ENCODE measurements at places on chromosomes 16 and 17. TPM values are rescaled to one million over a fixed set of nuclear protein-coding genes. Genes with fewer than 3 reads are reported as not detected.

Gene RAB34
- 131 TPM for total RNA-seq

Gene TOM1L1
- total RNA-seq: 127 TPM

Gene FBXO39
- not detected for total RNA-seq

Gene BLMH
- 16.5 TPM for total RNA-seq

Gene GPR179
- under 0.01 TPM for total RNA-seq

Gene RTN4RL1
- total RNA-seq: 0.35 TPM

Gene OTOP2
- not detected for total RNA-seq

Gene INPP5K
- 42.2 TPM for total RNA-seq

Gene HYDIN
- 18.7 TPM for total RNA-seq

Gene SMCR8
- 38.8 TPM for total RNA-seq

Gene CA5A
- not detected for total RNA-seq

Gene HOXB1
- not detected for total RNA-seq

Gene MARCHF10
- 0.17 TPM for total RNA-seq

Gene GRB7
- 25.7 TPM for total RNA-seq

Gene KRTAP17-1
- not detected for total RNA-seq

Gene SLC12A3
- 2.4 TPM for total RNA-seq

Gene CTRL
- total RNA-seq: 0.15 TPM

Gene SCRN2
- total RNA-seq: 21.3 TPM

DNA sequence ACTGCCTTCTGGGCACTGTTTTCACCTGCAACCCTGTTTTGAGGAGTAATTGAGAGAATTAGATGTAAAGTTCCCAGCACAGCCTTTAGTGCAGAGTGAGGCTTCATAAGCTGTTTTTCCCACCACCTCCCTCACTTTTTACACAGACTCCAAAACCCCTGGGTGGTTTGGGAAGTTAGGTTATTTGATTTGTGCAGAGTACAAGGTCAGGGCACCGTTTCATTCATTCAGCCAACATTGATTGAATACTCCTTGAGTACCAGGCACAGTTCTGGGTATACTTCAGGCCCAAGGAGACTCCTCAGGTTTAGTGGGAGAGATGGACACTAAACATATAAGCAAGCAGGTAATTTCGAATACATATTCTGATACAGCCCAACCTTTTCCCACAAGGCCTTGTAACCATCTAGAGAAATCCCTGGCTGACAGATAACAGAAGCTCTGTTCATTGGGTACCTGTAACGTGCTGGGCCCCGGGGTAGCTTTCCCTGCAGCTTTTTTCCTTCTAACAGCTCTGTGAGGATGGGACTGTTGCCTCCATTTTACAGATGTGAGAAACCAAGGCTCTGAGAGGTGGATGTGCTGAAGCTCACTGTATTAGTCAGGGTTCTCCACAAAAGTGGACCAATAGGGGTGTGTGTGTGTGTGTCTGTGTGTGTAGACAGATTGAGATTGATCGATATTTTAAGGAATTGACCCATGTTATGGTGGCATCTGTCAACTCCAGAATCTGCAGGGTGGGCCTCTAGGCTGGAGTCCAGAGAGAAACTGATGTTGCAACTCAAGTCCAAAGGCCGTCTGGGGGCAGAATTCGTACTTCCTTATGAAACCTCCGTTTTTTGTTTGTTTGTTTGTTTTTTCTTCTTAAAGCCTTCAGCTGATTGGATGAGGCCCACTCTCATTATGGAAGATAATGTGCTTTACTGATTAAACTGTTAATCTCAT, 234.7 kb downstream of the SNX29 start:
- no peak for DNase-seq

- no peak for DNase-seq
Observed at GRCh38 chr17:8222380-8222629, 11.9 kb upstream of the AURKB start.

- peak; percentile 51 for DNase-seq
Observed at GRCh38 chr16:84513123-84513522, 8.7 kb upstream of the MEAK7 start.

GRCh38 chr16:22326771-22327445, 29.7 kb downstream of the POLR3E start:
- DNase-seq: no peak

DNA sequence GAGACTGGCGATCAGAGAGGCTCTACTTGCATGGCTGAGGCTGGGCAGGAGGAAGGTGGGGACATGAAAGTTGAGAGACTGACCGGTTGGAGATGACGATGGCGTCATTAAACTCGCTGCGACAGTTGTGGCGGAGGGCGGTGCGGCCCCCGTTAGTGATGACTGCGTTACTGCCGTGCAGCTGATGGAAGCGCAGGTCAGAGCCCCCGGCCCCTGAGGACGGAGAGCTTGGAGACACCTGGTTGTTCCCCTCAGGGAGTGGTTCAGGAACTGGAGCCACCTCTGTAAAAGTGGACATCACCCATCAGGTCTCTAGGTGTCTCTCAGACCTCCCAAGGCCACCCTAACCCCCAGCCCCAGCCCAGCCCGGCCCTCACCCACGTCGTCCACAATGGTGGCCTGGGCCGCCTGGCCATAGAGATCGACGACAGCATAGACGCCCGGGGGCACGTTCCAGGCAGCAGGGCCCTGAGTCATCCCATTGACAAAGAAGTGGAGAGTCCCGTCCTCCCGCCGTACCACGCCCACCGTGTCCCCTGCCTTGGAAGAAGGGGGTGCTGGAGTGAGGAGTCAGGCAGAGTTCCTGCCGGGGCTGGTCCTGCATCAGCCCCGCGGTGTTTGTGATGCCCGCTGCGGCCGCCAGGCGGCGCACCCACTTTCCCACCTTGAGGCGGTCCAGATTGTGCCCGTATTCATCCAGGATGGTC, 5.3 kb downstream of the NEURL4 start:
- no peak for DNase-seq

GRCh38 chr17:5832886-5833285, 237.3 kb upstream of the WSCD1 start:
- peak; percentile 91 for DNase-seq

DNA sequence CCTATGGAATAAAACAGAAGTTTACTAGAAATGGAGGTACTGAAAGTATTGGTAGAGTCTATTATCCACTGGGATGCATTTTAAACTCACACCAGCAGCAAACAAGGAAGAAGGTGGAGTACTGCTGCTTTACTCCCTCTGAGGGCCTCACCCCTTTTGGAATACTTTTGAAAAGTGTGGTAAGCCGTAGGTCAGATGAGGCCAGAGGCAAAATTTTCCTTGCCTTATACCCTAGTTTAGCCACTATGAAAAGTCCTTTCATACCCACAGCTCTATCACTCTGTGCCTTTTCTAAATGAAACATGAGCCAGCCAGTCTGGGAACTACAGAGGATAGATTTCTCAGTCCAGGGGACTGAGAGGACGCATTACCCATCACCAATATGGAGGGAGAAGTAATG, 14.0 kb downstream of the GDE1 start:
- DNase-seq: no peak

DNA sequence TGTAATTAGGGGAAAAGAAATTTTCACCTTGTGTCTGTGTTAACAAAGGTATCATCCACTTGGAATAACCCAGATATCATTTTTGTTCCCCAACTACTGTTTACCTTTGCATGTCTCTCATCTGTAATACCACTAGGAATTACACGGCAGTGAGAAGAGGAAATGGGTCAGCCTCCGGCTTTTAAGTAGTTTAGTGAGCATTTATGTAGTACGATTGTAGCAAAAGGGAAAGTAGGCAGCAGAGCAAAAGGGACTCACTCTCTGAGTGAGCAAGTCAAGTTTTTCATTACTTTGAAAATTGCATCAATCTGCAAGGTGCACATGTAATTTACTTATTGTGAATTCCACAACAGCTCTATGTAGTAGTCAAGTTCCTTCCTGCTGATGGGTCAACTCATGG, 11.2 kb downstream of the PHF12 start:
- DNase-seq: no peak

- no peak for DNase-seq
Observed at GRCh38 chr17:12898110-12898509, 108.8 kb downstream of the ARHGAP44 start.

DNA sequence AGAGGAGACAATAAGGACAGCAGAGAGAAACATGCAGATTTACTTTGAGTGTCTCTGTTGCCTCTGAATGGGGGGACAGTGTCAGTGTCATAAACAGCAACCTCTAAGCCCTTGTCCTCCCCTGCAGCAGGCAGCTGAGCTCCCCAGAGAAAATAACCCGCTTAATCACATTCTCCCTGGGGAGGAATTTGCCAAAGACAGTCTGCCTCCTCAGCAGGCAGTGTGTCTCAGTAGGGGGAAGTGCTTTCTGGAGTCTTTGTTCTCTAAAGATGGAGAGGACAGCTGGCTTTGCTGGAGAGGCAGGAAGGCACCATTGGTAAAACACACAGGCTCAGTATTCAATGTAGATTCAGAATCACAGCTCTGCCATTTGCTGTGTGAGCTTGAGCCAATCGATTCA, 16.1 kb downstream of the TEKT5 start:
- no peak for DNase-seq

DNA sequence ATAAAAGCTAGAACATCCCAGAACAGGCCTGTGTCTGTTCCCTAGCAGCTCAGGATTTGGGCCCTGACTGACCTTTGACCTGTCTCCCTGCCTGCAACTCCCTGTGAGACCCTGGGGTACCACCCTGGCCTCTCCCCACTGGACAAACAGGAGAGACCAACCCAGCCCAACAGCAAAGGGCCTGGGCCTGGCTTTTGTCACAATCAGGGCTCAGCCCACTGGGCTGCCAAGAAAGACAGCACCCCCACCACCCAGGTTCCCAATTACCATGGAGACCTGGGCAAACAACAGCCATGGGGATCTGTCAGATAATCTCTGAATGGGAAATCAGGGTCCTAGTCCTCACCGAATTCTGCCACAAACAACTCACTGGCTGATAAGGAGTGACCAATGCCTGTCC, 11.1 kb downstream of the PLLP start:
- DNase-seq: no peak

- DNase-seq: no peak
Observed at GRCh38 chr17:45428931-45429338, 3.7 kb downstream of the ARHGAP27 start.

DNA sequence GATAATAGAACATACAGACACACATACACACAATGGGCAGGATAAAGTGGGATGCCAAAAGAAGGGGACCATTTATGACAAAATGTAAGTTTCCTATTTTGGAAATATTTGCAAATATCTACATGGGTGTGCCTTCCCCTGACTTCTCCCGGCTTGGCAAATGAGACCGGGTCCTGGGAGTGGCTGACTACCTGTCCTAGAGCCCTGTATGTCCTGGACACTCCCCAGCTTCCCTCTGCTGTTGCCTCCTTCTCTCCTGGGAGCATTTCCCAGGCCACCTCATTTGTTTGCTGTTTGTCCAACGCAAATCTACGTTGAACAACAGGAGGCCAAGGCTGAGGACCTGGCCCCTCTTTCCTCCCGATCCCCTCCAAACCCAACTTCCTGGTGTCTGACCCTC, 16.9 kb downstream of the PECAM1 start:
- no peak for DNase-seq

DNA sequence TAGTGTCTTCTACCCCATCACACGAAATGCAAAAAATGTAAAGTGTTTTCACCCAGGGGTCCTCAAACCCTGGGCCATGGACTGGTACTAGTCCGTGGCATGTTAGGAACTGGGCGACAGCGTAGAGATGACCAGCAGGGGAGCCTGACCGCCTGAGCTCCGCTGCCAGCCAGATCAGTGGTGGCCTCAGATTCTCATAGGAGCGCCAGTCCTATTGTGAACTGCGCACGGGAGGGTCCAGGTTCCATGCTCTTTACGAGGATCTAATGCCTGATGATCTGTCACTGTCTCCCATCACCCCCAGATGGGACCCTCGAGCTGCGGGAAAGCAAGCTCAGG, 4.5 kb downstream of the SCARF1 start:
- no peak for DNase-seq

DNA sequence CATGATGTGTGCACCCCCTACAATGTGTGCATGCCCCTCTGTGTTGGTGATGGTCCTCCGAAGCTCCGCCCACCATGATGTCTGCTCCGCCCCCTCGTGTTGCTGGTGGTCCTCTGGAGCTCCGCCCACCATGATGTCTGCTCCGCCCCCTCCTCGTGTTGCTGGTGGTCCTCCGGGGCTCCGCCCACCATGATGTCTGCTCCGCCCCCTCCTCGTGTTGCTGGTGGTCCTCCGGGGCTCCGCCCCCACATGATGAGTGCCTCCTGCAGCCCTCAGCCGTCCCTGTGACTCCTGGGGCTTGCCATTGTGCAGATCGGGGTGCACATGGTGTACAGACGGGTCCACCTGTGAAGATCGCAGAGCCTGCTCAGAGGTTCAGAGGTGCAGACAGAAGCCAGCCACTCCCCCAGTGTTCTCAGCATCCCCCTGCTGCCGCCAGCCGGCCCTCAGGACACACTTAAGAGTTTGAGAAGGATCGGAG, 129.1 kb upstream of the CHMP6 start:
- DNase-seq: no peak

DNA sequence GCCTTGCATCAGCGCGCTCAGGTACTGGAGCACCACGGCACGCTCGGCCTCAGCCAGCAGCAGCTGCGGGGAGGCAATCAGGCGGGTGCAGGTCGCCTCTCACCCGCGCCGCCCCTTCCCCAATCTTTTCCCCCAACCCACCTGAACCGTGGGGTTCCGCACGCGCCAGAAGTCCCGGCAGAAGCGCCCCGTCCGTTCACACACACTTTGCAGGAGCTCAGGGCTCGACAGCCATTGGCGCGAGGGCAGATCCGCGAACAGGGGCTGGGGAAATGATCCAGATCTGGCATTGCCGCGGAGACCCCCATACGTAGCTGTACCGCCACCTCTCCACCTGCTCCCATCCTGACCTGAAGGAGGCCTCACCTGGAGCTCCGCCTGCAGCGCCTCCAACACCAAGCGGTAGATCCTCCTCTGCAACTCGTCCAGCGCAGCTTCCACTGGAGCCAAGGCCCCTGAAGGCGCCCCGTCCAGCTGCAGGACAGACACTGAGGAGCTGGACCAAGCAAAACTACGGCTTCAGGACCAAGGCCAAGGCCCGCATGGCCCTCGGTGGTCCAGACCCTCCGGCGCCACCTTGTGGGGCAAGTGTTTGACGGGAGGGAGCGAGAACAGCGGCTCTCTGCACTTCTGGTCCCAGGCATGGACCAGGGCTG, 1.4 kb upstream of the MATCAP1 start:
- peak; percentile 78 for DNase-seq

DNA sequence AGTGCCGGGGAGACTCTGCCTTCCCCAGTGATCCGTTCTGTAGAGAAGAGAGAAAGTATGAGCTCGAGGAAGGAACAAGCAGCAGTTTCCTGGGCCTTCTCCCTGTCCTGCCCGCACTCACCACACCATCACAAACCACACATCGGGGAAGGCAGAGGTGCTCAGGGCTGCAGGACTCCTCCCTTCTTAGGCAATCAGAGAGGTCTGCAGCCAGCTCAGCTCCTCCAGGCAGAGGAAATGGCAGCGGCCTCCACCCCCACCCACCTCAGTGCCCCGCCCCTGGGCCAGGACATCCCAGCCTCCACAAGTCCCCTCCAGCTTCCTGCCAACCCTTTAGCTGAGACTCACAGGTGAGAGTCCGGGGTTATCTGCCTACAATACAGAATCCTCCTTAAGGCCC, 2.0 kb downstream of the ZNF319 start:
- peak; percentile 33 for DNase-seq

Data from renal cortical epithelial cell (primary cell).